ENCODE measurements at places on chromosomes 6 and 20.

DNA sequence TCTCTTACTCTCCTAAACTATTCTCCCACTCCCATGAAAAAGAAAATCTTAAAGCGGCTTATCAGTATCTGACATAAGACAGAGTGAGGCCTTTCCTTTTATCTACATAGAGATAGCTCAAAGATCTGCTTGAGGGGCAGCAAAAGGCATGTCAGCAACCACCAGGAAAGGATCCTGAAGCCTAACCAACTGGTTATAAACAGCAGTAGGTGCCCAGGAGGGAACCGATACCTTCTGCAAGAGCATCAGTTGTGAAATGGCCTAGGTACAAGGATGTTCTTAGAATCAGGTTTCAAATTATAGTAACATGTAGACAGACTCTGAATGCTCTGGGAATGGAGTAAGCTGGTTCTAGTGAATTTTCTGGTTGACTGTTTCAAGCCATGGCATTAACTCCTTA is 21.4 kb downstream of the JARID2 start:
- DNase-seq, result no peak

DNA sequence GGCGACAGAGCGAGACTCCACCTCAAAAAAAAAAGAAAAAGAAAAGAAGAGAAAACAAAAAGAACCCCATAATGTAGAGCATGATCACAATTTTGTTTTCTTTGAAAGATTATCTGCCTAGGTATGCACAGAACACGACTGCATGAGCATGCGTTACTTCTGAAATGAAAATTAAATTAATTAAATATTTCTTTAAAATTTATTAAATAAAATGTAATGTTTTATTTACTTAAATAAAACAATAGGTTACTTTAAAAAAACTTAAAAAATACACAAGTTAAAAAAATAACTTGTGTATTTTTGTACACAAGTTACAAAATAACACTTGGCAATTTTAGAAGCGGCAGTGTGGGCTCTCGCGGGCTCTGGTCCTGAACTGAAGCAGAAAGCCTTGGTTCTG is 107.8 kb downstream of the TFAP2A start:
- DNase-seq, result no peak

GRCh38 chr20:38300438-38300837 is 3.5 kb upstream of the BPI start:
- no peak for DNase-seq

DNA sequence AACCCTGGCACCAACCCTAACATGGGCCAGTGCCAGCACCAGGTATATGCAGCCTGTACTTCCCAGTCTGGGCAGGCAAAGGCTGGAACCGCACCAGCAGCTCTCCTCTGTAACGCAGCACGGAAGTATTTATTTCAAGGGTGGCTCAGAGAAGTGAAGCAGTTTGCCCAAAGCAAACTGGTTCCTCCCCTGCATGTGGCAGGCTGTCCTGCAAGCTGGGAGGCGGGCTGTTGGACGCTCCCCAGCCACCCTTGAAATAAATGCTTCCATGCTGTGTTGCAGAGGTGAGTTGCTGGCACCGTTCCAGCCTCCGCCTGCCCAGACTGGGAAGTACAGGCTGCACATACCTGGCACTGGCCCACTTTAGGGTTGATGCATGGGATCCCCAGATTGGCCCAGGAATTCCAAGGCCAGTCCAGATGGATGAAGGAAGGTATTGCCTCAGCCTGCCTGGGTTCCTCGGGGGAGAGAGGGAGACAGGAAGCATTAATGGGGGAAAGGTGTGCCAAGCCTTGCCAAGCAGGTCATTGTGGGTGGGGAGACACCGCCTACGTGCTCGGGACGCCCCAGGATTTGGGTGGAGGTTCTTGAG is 49.8 kb downstream of the PPARD start:
- DNase-seq, result no peak

DNA sequence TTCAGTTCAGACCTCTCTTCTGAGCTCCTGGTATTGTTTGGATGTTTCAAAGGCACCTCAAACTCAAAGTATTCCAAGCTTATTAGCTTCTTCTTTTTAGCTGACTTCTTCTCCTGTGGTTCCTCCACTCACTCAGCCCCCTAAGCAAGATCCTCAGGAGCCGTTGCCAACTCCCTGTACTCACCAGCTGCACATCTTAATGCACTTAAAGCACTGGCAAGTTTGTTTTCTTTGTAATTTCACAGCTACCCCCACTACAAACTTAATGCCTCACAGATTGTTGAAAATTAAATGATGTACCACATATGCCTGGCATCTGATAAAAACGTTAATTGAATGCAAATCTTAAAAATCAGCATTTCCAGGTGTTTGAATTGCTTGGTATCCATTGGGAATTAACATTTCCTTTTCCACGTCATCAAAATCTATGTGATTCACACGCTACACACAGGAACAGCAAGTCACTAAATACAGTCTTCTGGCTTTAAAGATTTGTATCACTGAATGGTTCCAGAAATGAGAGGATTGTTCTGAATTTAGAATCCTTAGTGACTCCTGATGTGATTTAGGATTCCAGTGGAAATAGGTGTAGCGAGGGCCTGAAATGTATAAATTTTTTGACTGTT is 24.5 kb downstream of the CALHM6 start:
- DNase-seq, result no peak

DNA sequence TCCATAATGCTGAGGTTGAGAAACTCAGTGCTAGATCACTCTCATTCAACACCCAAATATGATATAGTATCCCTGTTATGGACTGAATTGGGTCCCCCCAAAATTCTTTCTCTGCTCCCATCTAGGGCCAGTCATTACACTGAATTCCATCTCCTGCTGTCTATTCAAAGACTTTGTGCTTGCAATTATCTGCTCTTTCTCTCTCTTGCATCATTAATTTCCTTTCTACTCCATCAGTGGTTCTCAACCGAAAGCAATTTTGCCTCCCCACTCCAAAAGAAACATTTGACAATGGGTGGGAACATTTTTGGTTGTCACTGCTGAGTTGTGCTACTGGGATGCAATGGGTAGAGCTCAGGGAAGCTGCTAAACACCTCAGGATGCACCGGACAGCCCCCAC is 271.5 kb upstream of the CDYL start:
- DNase-seq, result no peak

GRCh38 chr6:20351534-20351933 is 50.1 kb upstream of the E2F3 start:
- no peak for DNase-seq

GRCh38 chr6:56988145-56988544 is 33.2 kb downstream of the BEND6 start:
- no peak for DNase-seq

- DNase-seq, result no peak
Measured at GRCh38 chr20:11178946-11179654, 505.3 kb upstream of the JAG1 start.

GRCh38 chr20:22368235-22368634 is 216.1 kb downstream of the FOXA2 start:
- no peak for DNase-seq

DNA sequence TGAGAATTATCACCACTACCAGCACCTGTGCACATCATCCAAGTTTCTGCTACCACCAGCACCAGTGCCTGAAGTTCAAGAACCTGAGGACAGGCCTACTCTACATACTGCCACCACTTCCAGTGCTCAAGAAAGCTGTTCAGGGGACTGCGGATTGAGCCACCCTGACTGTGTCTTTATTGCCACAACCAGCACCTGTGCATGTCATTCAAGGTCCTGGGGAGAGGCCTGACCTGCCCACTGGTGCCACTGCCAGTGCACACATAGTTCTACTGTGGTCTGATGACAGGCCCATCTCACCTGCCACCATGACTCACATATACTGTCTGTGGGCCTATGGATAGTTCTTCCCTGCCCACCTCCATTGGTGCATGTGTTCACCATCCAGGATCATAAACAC is 559.4 kb downstream of the COL12A1 start:
- no peak for DNase-seq

DNA sequence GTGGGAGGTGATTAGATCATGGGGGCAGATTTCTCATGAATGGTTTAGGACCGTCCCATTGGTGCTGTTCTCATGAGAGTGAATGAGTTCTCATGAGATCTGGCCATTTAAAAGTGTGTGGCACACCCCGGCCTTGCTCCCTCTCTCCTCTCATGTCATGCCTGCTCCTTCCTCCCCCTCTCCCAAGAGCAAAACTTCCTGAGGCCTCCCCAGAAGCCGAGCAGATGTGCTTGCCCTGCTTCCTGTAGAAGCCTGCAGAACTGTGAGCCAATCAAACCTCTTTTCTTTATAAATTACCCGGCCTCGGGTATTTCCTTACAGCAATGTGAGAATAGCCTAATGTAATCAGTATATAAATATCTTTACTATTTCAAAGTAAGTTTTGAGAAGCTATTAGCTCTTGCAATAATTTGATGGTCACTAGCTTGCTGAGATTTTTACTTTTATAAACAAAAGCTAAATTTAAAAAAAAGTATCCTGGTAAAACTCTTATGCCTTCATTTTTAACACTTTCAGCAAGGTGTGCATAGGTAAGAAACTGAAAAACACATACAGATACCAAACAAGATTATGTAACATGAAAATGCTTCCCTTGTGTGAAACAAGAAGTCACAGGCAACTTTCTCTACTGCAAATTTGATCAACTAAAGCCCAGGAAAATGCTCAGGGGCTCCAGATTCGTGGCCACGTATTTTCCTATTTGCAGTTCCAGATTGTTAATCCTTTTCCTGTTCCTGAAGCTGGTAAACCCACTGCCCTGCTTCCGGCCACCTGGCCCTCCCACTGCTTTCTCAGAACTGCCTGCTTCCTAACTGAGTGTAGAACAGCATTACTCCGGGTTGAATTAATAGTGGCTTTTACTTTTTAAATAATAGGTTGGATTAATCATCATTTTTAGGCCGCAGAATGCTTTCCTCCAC is 395.1 kb upstream of the CNR1 start:
- no peak for DNase-seq

DNA sequence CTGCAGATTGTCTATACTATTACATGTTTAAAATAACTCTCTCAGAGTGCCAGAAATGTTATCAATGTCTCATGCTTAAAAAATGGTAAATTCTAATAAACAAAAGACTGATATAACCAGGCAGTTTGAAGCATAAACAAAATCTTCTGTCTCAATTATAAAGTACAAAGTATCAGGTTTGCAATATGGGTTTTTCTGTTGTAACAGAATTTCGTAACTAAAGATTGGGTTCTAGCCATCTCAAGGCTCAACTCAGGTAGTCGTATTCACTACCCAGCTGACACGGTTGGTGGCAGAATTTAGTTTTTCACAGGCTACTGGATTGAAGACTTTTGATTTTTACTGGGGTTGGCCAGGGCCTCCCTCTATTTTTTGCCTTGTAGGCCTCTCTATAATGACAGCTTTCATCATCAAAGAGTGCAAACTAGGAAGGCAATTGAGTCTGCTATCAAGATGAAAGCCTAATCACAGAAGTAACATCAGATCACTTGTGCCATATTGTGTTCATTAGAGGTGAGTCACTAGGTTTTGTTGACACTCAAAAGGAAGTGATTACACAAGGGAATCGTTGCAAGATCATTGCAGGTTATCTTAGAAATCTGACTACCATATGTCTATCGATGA is 3.6 kb downstream of the CYP39A1 start:
- no peak for DNase-seq

DNA sequence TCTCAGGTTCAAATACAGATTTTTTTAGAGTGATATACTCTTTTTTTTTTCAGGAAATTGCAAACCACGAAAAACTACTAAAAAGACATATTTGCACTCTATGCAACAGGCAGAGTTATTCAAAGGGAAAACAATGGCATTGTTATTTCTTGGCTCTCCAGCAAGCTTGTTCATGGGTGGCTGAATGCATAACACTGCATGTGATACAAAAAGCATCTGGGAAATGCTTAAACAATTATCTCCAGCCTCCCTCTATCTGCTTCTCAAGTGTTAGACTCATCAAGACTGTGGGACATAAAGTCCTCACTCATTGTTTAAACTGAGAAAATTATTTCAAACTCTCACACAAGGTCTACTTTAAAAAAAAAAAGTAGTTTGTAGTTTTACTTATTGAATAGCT is 7.3 kb upstream of the COL12A1 start:
- DNase-seq, result no peak

- no peak for DNase-seq
Measured at GRCh38 chr20:14576196-14576877, 238.9 kb upstream of the FLRT3 start.

DNA sequence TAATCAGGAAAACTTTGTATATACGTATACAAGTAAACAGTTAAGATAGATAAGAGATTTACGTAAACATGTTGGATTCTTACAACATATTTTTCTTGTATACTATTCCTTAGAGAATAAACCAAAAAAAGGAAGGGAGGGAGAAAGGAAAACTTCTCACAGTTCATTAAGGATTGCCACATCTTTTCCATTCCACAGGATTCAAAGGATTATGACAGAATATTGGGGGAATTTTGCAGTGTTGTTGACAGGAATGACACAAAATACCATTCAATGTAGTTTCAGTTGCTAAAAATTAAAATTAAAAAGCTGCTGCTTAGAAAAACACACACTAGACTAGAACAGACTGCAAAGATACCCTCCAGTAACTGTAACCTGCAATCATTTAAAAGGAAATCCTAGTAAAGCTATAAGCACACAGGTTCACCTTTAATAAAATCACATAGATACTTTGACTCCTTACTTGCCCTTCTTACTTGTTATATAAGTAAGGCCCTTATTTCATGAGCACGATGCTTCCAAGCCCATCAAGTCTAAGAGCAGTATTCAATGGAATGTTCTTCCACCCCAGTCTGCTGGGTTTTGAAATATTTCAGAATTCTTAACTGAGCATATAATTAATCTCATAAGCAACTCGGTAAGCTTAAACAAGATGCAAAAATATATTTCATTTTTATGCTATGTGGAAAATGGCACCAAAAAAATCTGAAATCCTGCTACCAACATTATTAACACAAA is 107.8 kb downstream of the SMLR1 start:
- DNase-seq, result no peak

DNA sequence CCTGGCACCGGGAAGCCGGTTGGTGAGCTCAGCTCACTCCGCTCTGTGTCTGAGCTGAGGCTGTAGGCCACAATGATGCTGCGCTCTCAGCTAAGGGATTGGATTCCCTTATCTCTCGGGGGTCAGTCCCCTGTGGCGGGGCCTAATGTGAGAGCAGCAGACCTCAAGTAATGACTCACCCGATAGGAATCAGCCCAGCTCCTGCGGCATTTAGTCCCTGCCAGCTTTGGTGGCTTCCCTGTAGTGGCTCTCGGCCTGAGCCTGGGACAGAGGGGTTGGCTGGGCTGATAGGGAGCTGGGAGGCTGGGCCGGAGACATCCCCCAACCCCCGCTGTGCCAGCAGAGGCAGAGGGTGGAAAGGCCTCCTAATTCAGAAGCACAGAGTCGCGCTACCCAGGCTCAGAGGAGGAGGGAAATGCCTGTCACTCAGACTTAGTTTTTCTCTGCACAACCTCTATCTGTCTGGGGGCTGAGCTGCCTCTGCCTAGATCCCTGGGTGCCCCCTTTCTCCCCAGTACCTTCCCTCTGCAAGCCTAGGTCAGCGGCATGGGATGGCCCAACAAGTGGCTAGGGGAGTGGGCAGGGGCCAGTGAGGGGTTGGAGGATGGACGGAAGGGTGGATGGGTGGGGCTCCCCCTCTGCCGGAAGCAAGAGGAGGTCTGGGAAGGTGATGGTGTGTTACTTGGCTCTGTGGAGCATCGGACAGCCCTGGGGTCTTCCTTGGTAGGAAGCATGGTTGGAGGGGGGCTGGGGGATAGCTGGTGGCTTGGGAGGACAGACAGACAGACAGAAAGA is 92.2 kb downstream of the CDH22 start:
- DNase-seq, result no peak

GRCh38 chr6:54053881-54054391 is 57.3 kb upstream of the MLIP start:
- DNase-seq, result no peak

Data from stimulated activated CD4-positive, alpha-beta T cell treated with anti-CD3 and anti-CD28 coated beads, Interleukin-12 subunit alpha, Interleukin-12 subunit beta, amount 100 ng/mL, for 4 hours (primary cell).